NCI-H1105 (cell line): ENCODE measurements at places on chromosomes 6 and 20.

- no peak for DNase-seq
Observed at GRCh38 chr6:24186349-24186748, 60.3 kb downstream of the NRSN1 start.

GRCh38 chr6:140017470-140017869, 643.0 kb upstream of the CITED2 start:
- DNase-seq = no peak

DNA sequence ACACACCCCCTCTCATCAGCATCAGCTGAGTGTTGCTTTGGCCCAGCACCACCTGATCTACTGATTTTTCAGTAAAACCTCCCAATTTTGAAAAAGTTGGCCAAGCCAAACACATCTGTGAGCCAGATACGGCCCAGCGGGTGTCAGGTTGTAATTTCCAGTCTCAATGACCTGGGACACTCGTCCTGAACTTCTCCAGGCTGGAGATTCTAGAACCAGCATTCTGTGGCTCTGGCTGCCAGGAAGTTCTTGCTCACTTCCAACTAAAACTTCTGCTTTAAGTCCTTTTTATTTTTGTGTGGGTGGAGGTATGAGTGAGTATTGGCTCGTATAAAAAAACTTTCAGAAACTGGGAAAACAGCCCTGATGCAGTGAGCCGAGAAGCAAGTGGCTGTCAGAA, 5.1 kb downstream of the KIAA1755 start:
- no peak for DNase-seq

DNA sequence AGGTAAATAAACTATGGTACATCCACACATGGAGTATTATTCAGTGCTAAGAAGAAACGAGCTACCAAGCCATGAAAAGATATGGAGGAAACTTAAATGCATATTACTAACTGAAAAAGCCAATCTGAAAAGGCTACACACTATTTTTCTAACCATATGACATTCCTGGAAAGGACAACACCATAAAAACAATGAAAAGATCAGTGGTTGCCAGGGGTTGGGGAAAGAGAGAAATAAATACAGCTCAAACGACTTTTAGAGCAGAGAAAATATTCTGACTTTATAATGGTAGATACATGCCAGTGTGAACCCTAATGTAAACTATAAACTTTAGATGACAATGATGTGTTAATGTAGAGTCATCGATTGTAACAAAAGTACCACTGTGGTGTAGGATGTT, 225.9 kb upstream of the BTBD3 start:
- no peak for DNase-seq

GRCh38 chr6:141938664-141939063, 194.1 kb upstream of the GJE1 start:
- no peak for DNase-seq

DNA sequence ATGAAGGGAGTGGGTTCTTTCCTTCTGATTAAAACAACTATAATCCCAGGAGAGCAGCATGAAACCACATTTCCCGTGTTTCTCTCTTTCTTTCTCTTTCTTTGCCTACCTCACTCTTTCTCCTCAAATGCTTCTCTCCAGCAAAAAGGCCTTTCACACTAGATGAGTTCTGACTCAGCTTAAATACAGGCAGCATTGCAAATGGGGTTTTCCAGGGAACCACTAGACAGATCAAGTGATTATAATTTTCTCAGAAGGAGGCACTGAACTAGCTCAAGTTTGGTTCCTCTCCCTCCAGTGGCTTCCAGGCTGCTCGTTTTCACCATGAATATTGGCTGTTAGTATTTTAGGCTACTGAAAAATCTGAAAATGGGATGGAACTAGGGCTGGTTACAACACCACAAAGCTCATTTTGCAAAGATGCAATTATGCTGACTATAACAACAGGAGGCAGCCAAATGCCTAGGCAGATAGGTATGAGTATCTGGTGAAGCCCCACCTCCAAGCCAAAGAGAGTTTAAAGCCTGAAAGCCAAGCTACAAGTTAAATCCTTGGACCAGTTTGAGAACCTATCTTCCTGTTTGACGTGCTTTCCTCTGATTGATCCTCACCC, 260.0 kb downstream of the MMUT start:
- no peak for DNase-seq

DNA sequence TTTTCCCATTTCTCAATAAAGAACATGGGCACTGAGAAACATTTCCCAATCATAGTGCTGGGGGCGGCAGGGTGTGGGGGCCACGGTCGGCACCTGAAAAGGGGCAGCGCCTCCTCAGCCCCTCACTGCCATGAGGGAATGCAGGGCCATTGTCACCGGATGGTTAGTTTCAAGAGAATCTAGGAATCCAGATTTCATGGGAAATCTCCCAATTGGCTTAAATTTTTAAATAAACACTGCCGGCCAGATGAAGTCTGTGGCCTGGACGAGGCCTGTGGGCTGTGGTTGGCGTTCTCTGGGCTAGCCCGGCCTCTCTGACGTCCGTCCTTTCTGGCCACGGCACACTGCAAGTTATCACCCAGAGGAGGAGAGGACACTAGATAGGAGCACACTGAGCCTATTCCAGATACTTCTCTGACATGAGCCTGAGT, 25.6 kb downstream of the MANBAL start:
- no peak for DNase-seq

GRCh38 chr20:33589059-33589458, 73.1 kb upstream of the C20orf144 start:
- no peak for DNase-seq

- no peak for DNase-seq
Observed at GRCh38 chr6:138572885-138573284, 73.6 kb upstream of the NHSL1 start.

- DNase-seq = no peak
Observed at GRCh38 chr6:21942897-21943296, 349.3 kb downstream of the SOX4 start.

- DNase-seq = no peak
Observed at GRCh38 chr6:126618639-126619343, 278.9 kb downstream of the CENPW start.

DNA sequence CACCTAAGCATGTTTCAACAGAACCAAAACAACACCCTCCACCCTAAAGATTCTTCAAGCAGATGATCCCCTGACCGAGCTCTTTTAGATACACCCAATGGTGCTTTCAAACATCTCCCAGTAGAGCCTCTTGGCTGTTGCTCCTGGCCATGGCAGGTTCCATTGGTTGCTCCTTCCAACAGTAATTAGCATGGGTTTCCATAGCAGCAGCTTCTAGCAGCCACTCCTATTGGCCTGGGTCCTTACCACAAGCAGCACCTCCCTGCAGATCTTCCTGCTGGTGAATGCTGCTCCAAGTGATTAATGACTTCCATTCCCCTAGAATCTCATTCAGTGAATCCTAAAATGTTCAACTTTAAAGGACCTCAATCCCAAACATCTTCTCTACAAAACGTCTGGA, 13.9 kb downstream of the CCN2 start:
- DNase-seq = no peak

DNA sequence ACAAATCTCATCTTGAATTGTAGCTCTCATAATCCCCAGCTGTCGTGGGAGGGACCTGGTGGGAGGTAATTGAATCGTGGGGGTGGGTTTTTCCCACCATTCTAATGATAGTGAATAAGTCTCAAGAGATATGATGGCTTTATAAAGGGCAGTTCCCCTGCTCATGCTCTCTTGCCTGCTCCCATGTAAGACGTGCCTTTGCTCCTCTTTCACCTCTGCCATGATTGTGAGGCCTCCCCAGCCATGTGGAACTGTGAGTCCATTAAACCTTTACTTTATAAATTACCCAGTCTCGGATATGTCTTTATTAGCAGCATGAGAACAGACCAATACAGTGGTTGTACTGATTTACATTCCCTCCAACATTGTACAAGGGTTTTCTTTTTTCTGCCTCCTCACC, 69.7 kb downstream of the SUN5 start:
- no peak for DNase-seq

DNA sequence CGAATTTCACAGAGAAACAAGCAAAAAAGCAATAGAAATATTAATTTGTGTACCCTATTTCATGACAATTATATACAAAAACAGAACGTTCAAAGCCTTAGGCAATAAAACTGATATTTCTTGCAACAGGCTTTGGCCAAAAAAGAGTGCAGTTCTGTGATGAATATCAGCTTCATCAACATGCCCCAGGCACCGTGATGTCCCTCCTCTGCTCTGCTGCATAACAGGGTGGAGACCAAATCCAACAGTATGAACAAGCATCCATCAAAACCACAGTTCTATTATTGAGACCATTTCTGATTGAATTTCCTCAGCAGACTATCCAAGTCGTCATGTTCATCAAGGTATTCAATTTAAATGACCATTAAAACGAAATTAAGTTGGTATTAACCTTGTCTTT, 722.6 kb upstream of the NRSN1 start:
- DNase-seq = no peak

DNA sequence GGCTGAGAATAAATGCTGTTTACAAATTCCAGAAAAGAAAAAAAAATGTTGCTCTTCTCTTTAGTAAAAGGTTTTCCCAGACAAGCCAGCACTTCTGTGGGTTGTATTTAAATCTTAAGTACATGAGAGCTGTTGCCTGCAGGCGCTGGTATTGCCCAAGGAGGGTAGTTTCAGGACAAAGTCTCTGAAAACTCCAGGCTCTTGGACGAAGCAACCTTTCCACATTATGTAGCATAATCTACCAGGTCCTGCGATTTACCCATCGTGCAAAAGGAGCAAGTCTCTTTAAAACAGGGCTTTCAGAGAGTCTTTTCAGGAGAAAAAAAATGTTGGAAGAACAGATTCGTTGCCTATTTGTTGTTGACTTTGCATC, 65.6 kb downstream of the PLG start:
- DNase-seq = no peak

GRCh38 chr6:147169529-147169928, 34.7 kb upstream of the STXBP5 start:
- DNase-seq = no peak

DNA sequence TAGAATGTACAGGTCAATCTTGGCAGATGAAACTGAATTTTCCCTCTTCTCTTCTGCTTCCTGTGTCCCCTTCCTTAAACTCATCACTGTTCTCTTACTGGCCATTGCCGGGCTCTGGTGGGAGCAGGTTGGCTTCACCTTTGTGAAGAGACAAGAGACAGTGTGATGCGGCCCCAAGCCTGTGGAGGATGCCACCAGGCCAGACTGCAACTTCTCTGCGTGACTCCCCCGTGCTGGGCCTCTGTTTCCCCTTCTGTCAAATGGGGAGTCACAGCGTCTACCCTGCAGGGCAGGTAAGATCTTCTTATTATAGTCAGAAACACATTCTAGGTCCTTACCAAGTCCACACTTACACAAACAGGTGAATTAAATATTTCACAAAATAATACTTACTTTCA, 1.9 kb upstream of the LSM14B start:
- no peak for DNase-seq
